ENCODE measurements at places on chromosomes 11 and 22. TPM values are rescaled to one million over a fixed set of nuclear protein-coding genes. Genes with fewer than 3 reads are reported as not detected.

Gene TRAF6
- total RNA-seq = 7.7 TPM

Gene CCDC188
- total RNA-seq = not detected

Gene SAA4
- total RNA-seq = not detected

Gene CALCA
- total RNA-seq = 0.35 TPM

Gene ZP1
- total RNA-seq = 0.38 TPM

Gene OR8G1
- total RNA-seq = not detected

Gene GGTLC3
- total RNA-seq = not detected

Gene STK33
- 4.0 TPM for total RNA-seq

Gene CSF2RB
- total RNA-seq = not detected

Gene MS4A8
- not detected for total RNA-seq
